ENCODE measurements at places on chromosomes 1 and 21.

DNA sequence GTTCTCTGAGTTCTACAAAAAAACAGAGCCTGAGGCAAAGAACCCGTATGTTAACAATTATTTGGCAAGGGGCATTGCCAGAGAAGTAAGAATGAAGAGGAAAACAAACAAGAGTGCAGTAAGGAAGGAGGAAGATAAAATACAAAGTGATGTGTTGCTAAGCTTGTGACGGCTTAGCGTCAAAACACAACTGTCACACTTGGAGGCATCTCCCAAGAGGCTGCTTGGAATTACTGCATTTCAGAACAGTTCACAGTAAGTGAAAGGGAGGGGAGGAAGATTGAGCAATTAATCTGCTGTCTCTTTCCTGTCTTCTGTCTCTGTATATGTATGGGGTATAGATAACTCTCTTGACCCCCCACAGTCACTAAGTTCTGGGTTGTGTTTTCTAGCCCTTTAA is 1017.0 kb upstream of the TMPRSS15 start:
- no peak for DNase-seq

GRCh38 chr1:232382671-232383070 is 247.3 kb downstream of the SIPA1L2 start:
- no peak for DNase-seq

DNA sequence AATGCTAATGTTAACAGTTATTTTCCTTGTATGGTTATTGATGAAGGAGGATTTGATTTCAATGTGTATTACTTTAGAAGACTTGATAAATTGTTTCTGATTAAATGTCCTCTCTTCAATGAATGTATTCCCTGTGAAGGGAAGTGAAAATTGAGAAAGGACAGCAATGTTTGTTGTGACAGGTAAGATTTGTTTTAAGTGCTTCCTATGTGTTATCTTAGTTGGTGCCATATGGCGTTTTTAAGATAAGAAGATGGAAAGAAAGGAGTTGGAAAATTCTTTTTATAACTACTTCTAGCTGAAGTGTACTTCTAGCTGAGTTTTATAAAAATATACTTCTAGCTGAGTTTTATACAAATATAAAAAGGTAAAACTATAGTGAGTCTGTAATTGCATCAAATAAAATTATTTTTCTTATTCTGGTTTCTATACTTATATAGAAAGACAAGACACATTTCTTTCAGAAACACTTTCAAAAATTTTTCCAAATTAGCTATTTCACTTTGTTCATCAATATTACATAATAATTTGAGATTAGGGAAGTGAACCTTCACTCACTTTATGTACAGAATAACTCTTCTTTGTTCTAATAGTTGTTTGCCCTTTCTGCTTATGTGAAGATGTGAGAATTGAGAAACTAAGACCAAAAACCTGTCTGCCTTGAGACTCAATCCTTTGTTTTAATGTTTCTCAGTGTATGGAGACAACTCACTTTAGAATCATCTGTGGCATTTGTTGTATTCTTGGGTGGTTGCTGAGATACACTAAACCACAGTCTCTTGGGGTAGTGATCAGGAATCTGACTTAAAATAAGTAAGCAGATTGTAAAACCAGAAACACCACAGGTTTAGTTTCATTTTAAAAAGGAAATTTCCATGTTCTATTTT is 382.9 kb upstream of the B3GALT2 start:
- DNase-seq: no peak

DNA sequence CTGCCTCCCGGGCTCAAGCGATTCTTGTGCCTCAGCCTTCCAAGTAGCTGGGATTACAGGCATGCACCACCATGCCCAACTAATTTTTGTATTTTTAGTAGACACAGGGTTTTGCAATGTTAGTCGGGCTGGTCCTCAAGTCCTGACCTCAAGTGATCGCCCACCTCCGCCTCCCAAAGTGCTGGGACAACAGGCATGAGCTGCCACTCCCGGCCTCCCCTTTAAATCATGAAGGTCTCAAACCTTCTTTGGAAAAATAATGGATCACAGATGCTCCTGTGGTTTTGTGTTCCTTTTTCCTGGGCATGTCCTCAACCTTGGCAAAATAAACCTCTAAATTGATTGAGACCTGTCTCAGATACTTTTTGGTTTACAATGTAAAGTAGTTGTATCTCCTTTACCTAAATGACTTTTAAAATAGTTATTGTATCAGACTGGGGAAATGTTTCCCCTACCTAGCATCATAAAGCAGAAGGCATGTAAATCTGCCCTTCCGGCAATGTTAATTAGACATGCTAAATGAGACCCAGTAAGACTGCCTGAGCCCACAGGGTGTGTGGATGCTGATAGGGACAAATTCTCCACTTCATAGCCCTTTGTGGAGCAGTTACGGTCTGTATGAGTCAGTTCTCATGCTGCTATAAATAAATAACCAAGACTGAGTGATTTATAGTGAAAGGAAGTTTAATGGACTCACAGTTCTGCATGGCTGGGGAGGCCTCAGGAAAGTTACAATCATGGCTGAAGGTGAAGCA is 27.8 kb downstream of the CBR1 start:
- no peak for DNase-seq

DNA sequence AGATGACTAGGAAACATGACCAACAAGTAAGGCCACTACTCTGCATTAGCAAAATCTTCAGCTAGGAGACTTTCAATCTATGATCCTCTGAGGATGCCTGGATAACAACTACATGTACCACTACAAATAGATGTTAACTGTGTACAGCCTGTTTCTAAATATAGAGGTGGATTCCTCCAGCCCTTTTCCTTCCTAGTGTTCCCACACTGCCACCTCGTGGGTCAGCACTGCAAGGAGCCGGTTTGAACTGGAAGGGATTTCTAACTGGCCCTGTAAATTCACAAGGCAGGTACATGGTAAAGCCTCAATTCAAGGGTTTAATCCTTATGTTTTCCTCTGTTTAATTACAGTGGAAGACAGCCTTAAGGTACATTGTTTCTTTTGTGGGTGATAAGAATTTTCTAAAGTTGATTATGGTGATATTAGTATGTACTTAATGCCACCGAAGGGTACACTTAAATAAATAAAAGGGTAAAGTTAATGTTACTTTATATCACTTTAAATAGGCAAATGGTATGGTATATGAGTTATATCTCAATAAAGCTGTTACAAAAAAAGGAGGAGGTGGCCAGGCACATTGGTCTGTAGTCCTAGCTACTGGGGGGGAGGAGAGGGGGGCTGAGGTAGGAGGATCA is 14.4 kb downstream of the SMYD3 start:
- peak; percentile 68 for DNase-seq

DNA sequence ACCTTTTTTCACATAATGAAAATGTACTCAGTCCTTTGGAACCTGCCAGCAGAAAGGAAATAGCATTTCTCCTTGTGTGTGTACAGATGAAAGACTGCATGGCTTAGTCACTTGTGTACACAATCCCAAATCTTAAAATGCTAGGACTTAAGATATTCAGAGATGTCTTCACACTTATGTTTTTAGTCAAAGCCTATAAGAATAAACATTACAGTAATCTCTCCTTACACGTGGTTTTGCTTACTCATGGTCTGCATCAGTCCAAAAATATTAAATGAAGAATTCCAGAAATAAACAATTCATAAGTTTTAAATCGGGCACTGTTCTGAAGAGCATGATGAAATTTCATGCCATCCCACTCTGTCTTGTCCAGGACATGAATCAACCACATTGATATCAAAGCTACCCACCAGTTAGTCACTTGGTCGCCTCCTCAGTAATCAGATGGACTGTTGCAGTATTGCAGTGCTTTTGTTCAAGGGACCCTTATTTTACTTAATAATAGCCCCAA is 75.7 kb upstream of the RRP15 start:
- no peak for DNase-seq

DNA sequence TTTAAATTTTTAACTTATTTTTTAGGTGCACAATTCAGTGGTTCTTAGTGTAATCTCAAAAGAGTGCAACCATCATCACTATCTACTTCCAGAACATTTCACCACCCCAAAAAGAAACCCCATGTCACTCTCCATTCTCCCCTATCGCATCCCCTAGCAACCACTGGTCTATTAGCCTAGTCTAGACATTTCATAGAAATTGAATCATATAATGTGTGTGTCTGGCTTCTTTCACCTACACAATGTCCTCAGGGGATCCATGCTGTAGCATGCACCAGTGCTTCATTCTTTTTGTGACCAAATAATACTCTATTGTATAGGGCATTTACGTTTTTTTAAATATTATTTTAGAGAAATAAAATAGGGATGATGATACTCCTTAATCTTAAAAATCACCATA is 64.7 kb downstream of the JAK1 start:
- DNase-seq: no peak

DNA sequence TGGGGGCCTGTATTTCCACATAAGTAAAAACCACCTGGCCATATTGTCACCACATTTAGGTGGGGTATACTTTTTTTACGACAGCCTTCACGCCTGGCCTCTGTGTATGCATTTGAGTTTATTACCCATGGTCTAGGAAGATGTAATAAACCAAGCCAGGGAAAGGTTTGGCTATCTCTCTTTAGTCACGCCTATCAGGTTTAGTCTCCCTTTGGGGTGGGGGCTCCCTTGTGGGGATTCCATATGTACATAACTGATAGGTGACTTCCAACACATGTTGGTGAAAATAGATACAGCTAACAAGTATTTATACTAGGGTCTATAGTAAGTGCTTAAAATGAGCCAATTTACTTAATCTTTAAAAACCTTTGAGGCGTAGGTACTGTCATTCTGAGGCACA is 4.2 kb downstream of the YBX1 start:
- DNase-seq: no peak

- DNase-seq: no peak
Observed at GRCh38 chr1:37901191-37901892, 42.0 kb upstream of the MTF1 start.

- DNase-seq: no peak
Observed at GRCh38 chr1:190474650-190475211, 2.9 kb downstream of the BRINP3 start.

- no peak for DNase-seq
Observed at GRCh38 chr1:16970132-16970910, 10.1 kb downstream of the MFAP2 start.

GRCh38 chr1:6002714-6003501 is 10.7 kb upstream of the NPHP4 start:
- DNase-seq: no peak

DNA sequence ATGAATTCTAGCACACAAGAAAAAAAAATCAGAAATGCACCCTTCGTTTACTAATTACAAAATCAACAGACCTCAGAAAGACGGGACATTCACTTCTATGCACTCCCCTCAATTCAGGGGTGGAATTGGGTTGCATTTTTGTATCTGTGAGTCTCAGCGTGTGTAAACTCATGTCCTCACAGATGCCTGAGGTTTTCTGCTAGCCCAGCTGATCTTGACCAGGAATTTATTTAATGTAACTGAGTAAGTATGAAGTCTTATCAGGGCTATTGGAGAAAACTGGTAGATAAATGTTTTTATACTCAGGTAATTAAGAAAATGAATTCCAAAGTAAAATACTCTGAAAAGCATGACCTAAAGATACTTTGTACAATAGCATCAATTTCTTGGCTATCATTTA is 167.7 kb downstream of the RUNX1 start:
- no peak for DNase-seq

GRCh38 chr21:42103843-42104242 is 32.7 kb downstream of the UMODL1 start:
- no peak for DNase-seq

DNA sequence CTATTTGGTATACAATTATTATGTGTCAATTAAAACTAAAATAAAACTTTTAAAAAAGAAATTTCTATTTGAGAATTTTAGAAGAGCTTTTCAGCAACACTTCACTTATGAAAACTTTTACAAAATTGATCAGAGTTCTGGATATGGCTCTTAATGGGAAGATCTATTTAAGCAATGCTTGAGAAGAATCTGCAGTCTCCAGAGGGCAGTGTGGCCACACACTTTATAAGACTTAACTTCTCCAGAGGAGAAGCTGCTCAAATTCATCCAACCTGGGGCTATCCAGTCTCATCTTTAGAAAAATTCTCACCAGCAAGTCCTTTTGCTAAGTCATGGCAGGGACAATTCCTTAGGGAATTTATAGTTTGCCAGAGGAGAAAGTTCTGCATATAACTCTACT is 25.2 kb upstream of the AGO1 start:
- no peak for DNase-seq

GRCh38 chr1:87362063-87362833 is 33.6 kb downstream of the LMO4 start:
- DNase-seq: no peak

DNA sequence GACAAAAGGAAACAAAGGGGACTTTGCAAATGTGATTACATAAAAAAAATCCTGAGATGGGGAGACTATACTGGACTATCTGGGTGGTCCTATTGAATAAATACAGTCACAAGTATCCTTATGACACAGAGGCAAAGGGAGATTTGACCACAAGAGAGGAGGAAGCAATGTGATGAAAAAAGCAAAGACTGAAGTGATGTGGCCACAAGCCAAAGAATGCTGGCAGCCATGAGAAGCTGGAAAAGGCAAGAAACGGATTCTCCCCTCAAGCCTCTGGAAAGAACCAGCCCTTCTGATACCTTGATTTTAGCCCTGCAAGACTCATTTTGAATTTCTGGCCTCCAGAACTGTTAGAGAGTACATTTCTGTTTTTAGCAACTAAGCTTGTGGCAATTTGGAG is 36.4 kb downstream of the OLFML2B start:
- DNase-seq: no peak

All from stimulated activated CD8-positive, alpha-beta memory T cell treated with anti-CD3 and anti-CD28 coated beads, Interleukin-4, amount 100 ng/mL, for 48 hours (primary cell).